Inflammatory macrophage (primary cell): ENCODE measurements at places on chromosomes 16 and 17.

- DNase-seq, result no peak
Observed at GRCh38 chr17:34299956-34300577, 14.5 kb downstream of the CCL11 start.

DNA sequence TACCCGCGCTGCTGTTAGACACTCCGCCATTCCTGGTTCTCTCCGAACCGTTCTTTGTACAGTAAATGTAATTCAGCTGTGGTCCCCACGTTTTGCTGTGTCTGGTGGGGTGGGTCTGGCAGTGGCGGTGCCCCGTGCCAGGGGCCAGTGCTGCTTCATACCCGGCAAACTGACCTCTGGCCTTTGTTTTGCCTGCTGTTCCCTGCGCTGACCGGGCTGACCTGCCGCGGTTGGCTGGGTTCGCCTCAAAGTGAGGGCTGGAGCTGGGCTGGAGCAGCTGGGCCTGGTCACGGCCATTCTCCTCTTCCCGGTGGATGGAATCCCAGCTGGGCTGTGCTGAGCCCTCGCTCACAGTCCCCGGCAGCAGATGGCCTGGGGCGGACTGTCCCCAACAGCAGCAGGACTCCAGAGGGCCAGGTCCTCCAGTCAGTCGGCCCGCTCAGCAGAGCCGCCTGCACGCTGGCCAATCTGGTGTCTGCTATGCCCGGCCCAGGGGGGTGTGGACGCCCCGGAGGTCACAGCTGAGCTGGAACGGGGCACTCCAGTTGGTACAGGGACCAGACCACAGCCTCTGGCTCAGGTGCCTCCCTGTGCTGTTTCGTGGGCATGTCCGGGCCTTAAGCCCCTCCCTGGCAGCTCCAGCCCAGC, 1.5 kb upstream of the WFIKKN1 start:
- DNase-seq, result no peak

GRCh38 chr16:81307770-81308169, 7.0 kb upstream of the GAN start:
- no peak for DNase-seq

DNA sequence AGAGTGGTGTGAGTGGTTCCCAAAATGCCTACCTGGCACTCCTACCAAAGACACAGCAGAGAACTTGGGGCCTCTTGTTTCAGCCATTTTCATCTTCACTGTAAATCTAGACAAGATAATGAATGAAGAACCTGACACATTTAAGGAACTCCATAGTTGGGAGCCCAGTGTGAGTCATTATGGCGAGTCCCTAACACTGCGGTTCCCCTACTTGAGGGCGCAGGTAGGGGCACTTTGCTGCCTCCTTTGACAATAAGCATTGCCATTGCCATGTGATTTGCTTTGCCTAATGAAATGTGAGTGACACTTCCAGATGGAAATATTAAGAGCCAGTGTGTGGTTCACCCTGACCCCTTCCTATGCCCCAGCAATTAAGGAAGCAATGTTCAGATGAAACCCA, 517.6 kb downstream of the MAF start:
- peak; percentile 28 for DNase-seq

- DNase-seq, result no peak
Observed at GRCh38 chr17:49455272-49455861, 39.7 kb upstream of the NGFR start.

DNA sequence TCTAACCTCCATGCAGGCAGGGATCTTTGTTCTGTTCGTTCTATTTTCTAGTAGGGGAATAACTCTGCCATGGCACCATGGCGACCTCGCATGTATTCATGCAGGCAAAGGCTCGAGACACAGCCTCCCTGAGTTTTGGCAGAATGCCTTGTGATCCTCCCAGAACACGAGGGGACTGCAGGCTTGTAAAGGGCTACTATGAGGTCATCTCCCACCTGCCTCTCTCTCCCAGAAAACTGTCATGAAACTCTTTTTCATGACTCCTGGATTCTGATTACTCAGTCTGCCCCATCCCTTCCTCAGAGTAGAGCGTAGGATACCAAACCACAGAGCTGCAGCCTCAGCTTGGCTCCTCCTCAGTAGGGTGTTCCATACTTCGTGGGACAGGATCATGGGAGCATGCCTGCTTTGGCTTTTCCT, 64.3 kb downstream of the IGF2BP1 start:
- DNase-seq, result no peak

- peak; percentile 51 for DNase-seq
Observed at GRCh38 chr17:74862108-74862901, 2.6 kb upstream of the GRIN2C start.
